ENCODE measurements at places on chromosomes 2 and 18.

DNA sequence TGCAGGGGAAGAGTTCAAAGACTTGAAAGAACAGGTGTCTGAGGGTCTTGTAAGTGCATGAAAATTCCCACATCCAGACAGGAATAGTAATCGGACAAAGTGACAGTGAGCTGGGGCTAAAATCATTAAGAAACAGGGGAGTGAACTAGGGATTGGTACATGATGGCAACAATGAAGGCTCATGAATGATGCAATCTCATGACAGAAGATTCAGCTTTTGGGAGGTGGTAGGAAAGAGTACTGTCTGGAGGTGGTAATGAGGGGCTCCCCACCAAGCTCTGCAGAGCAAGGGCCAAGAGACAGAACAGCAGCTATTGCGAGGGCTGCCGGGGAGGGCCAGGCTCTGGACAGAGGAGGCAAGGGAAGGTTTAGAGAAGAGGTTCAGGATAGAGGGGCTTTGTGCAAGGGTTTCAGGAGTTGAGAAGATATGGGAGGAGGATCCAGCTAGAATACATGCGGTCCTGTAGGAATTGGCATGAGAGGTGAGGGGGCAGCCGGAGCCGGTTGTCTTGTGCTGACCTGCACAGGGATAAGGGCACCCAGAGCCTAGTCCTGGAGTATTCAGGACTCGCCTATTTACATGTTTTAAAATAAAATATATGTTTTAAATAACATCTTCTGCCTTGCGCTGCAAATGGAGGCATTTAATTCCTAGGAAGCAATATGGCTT, 31.4 kb downstream of the MAP3K20 start:
- no peak for DNase-seq

- DNase-seq, result no peak
Observed at GRCh38 chr2:143117225-143117624, 12.0 kb upstream of the ARHGAP15 start.

DNA sequence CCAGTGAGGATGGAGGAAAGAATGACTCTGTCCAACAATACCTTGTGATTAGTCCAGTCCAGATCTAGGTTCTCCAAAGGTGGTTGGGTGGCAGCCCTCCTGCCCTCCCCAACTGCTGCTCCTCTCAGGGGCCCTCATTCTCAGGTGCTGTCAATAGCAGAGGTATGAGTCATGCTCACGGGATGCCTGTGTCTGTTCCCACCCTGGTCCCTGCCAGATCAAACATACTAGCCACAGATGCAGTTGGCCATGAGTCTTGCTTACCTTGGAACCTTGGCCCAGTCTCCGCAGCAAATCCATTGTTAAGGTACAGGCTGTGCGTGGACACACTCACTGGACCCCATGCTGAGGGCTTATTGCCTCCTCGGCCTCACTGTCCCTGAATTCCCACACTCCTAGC, 24.9 kb upstream of the RPIA start:
- DNase-seq, result no peak

DNA sequence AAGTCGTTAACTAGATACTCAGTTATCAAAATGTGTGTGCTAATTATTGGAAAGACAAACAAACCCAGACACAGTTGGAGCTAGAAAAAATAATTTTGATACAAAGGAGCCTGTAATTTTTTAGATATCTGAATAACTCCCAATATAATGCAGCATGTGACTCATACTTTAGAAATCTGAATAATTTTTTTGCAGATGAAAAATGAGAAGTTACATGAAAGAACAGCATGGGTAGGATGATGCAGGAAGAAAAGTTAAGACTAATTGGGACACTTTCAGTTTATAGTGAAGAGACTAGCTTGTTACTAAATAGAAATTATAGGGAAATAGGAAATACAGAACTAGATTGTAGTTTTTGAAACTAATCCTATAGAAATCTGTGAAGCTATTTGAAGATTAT, 945.8 kb downstream of the CBLN2 start:
- no peak for DNase-seq

- no peak for DNase-seq
Observed at GRCh38 chr18:9365406-9365805, 30.8 kb downstream of the TWSG1 start.

GRCh38 chr2:97645112-97645694, 659 bp upstream of the COX5B start:
- DNase-seq, result no peak

DNA sequence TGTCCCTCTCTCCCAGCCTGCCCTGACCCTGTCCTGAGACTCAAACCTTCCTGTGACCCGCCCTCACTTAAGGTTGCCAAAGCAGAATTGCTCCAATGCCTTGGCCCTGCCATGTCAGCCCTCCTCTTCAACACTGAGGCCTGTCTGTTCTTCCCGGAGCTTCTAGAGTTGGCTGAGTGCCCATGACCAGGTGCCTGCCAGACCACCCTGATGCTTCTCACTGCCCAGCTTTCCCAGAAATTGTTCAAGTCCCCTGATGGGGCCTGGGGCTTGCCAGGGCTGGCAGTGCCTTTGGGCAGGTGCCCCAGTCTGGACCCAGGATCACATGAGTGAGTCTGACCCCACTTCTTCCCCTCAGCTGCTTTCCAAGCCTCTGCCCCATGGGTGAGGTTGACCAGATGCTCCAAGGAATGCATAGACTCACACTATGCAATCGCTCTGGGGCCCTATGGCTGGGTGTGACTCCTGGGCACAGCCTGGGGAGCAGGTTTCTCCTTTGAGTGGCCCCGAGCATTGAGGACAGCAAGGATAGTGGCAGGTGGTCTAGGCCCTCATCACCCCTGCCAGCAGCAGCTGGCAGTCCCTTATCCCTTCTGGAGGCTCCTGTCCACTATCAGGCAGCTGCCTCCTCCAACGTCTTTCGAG, 3.1 kb upstream of the INPP5D start:
- no peak for DNase-seq

GRCh38 chr18:28080876-28081300, 96.0 kb downstream of the CDH2 start:
- no peak for DNase-seq

DNA sequence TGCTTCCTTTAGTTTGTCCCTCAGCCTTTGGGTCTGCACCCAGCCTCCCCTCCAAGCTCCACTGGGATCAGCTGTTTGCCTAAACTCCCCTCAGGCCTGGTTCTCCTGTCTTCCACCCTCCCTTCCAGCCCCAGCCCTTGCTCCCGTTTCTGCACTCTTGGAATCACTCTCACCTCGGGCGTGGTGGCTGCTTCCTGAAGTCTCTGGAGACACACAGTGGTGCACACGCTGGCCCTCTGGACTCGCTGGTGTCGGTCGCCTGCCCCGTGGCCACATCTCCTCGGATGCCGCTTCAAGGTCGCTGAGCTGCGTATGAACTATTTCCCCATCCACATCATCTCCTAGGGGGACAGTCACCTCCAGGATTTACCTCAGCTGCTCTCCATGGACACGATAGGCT, 46.3 kb downstream of the PSMG2 start:
- DNase-seq, result no peak

GRCh38 chr2:134368009-134368817, 114.3 kb downstream of the MGAT5 start:
- DNase-seq, result no peak

GRCh38 chr2:18949871-18950270, 360.5 kb upstream of the NT5C1B start:
- no peak for DNase-seq

DNA sequence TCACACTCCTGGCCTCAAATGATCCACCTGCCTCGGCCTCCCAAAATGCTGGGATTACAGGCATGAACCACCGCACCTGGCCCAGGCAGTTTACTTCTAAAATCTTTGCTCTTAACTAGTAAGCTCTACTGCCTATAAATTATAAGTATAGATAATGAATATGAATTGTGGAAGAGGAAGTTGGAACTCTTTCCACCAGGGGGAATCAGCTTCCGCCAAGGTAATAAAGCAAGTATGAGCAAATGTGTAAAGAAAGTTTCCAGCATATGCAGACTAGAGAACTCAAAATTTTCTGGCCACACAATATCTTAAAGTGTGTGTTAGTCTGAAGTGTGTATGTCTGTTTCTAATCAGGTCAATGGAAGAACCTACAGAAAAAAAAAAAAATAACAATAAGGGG, 68.1 kb downstream of the RMDN2 start:
- DNase-seq, result no peak

DNA sequence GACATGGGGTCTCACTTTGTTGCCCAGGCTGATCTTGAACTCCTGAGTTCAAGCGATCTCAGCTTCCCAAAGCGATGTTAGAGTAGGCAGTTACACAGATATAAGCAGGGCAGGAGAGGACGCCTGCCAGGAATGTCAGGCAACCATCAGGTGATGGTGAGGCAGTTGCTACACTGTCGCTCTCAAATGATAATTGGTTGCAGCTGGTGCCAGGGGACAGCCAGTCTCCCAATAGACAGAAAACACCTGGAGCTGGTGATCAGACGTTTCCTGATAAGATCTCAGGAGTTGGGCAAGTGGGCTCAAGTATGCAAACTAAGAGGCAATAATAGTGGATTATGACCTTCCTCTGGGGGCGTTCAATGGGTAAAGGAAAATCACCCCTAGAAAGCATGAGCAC, 163.1 kb upstream of the RGPD4 start:
- no peak for DNase-seq

DNA sequence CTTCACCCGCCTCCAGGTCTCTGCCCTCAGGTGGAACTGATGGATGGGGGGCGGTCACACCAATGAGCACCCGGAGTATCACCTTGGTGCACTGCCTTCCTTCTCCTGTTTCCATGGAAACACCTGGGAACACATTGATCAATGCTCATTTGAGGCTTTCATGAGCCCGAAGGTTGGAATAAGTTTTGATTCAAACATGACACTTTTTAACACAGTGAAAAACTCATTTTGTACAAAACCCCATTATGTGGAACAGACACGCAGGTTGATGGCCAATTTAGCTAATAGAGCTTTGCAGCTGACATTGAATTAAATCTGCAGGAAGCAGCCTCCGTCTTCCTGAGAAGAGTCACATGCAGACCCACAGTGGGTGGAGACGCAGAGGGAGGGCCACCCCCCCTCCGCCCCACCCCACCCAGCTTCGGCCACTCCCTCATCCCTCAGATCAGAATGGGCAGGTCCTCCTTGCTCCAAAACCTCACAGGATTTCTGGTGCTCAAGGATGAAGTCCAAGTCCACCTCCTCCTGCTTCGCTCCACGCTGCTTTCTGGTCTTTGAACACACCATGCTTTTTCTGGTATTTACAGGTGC, 96.0 kb upstream of the MYCN start:
- no peak for DNase-seq

DNA sequence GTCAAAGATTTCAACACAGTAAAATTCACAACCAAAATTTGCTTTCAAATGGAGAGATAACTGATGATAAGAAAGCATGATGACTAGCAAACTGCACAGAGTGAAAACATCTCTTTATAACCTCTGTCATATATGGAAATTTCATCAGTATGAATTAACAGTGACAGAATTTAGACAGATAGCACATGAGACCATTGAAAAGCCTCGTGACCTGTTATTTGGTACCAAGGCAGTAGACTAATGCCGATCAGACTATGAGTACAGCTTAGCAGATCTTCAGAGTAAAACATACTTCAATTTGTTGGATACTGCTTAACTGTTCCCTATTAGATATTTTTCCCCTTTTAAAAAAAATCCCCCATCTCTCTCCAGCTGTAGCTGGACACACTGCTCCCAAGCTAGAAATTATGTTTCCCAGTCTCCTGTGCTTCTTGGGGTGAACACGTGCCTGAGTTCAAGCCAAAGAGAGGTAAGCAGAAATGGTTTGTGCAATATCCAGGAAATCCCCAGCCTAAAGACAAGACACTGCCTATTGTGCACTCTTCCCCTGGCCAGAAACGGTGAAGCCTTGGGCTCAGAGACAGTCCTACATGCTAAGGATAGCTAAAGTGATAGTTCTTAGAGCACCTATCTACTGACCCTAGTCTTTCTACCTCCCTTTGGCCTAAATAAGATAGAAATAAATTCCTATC, 256.1 kb downstream of the NCKAP5 start:
- DNase-seq, result no peak

- no peak for DNase-seq
Observed at GRCh38 chr2:62844311-62845090, 139.0 kb downstream of the EHBP1 start.

GRCh38 chr2:227191367-227191766, 26.9 kb downstream of the COL4A3 start:
- no peak for DNase-seq

DNA sequence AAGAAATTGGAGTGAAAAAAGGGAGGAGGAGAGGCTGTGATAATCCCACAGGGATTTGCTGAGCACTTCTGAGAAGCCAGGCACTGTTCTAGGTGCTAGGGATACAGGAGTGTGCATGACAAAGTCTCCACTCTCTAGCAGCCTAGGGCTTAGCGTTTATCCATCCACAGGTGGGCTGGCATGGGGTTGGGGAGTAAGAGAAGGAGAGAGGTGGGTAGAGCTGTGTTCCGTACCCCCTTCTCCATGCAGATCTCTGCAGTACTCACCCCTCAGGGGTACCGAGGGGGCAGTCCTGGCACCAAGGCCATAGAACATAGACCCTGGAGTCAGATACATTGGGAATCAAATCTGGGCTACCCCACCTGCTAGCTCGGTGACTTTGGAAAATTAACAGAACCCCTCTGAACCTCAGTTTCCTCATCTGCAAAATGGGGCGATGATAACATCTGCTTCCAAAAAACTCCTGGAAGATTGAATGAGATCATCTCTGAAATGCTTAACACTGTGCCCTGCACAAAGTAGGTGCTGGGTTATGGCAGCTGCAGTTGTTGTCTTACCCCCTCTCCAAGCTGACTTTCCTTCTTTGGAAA, 18.6 kb downstream of the FOSL2 start:
- DNase-seq, result no peak

GRCh38 chr2:215727507-215728503, 285.5 kb downstream of the MREG start:
- no peak for DNase-seq

- DNase-seq, result no peak
Observed at GRCh38 chr18:13525381-13526029, 200.9 kb downstream of the FAM210A start.

DNA sequence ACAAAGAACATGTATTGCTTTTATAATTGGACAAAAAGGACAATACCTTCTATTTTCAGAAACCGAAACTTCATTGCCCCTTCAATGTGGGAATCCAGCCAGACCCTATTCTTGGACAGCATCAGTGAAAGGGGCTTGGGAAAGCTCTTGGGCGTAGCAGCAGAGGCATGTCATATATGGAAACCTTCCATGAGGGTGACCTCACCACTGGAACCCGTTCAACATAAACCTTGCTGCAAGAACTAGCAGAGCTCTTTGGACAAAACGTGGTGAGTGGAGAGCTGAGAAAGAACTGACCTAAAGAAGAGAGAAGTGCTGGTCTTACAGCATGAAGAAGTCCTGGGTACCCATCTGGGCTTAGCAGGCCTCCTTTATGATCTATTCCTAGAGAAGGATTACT, 22.7 kb upstream of the ACTG2 start:
- no peak for DNase-seq

DNA sequence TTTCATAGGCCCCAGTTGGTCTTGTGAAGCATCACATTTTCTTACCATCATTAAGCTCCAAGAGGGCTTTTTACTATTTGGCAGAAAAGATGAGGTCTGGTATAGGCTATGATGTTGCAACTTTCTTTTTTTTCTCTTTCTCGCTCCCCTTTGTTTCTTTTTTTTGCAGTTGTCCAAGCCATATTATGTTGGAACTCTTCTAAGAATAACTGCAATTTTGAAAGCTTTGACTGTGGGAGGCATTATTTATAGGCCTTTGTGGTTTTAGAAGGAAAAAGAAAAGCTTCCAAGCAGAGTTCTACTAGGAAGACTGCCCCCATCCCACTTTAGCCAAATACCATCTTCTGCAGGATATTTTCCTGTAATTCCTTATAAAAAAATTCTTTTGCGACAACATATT, 571.6 kb downstream of the ARHGAP15 start:
- no peak for DNase-seq

- peak; percentile 18 for DNase-seq
Observed at GRCh38 chr18:74976331-74976909, 232.5 kb downstream of the PTGR3 start.

Measured in C1 segment of cervical spinal cord (tissue), 14 donors.